ENCODE measurements at places on chromosomes 11 and 22. TPM values are rescaled to one million over a fixed set of nuclear protein-coding genes. Genes with fewer than 3 reads are reported as not detected.

DNA sequence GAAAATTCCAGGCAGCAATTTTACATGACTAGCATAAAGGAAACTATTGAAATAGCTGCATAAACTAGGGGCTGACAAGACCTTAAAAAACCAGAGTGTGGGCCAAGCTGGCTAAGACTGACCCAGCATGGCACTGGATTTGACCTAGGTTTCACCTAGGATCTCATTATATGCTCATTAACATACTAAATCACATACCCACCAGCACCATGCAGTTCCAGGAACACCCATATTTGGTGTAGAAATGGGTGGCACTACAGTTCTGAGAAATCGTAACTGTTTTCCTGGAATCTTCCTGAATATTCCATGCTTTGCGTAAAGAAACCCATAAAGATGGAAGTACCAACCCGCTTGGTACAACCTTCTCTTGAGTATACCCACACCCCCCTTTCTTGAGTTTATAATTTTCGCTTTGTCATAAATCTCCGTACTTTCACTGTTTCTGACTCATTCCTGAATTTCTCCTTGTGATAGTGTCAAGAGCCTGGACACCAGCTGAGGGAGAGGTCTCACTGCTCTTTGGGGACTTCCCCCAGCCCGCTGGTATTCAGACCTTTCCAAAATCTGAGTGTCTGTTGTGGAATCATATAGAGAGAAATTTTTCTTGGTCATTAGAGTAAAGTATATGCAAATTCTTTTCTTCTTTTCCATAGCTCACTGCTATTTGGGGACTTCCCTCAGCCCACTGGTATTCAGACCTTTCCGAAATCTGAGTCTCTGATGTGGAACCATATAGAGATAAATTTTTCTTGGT, 55.1 kb downstream of the MTMR3 start:
- no peak for DNase-seq

GRCh38 chr11:99349151-99349673, 328.5 kb downstream of the CNTN5 start:
- no peak for DNase-seq

DNA sequence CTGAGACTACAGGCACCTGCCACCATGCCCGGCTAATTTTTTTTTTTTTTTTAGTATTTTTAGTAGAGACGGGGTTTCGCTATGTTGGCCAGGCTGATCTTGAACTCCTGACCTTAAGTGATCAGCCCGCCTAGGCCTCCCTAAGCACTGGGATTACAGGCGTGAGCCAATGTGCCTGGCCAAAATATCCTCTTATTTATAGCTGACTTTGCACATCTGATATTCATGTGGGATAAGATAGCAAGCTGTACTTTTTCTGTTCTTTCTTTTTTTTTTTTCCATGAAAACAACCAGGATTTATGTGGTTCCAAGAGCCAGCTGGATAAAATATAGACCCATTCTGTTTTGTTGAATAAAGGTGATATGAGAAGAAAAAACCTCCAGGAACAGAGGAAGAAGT, 12.1 kb upstream of the XBP1 start:
- no peak for DNase-seq

- no peak for DNase-seq
These were observed 74.7 kb downstream of the MN1 start for GRCh38 chr22:27726686-27727449.

DNA sequence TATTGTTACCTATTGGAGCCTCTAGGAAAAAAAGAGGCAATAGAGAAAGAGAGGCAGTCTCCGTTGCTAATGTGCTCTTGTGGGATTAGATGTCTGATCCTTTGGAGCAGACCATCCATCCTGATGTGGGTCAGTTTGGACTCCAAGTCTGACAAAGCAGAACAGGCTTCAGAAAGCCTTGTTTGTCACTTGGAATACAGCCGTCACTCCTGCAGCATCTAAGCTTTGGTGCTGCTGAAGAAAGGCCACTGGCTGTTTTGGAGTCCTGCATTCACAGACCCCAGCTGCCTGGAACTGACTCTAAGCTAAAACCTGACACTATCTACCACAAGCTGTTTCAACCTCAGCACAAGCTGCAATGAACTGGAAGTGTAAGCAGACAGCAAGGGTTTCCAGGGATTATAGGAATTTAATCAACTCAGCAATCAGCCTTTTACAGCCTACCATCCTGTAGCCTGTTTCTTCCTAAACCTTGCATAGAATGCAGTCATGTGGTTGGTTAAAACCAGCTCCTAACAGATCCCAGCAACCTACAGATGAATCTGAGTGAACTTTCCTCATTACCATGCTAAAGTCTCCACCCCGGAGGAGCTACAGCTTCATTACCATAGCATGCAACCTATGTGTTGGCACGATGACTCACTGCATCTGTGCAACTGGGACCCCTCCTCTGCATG, 3.7 kb upstream of the PLAAT4 start:
- DNase-seq: no peak

Gene OTOG
- 0.91 TPM for total RNA-seq

Gene KRTAP5-5
- total RNA-seq: not detected
